Stimulated activated CD4-positive, alpha-beta T cell treated with anti-CD3 and anti-CD28 coated beads, Interleukin-1b, Interleukin-23, amount 100 ng/mL, for 24 hours (primary cell): ENCODE measurements at places on chromosomes 4 and X.

GRCh38 chr4:106314960-106315359 lies 1.0 kb downstream of the TBCK start:
- DNase-seq = no peak

- DNase-seq = no peak
Observed at GRCh38 chr4:73520821-73521220, 39.3 kb downstream of the AFM start.

DNA sequence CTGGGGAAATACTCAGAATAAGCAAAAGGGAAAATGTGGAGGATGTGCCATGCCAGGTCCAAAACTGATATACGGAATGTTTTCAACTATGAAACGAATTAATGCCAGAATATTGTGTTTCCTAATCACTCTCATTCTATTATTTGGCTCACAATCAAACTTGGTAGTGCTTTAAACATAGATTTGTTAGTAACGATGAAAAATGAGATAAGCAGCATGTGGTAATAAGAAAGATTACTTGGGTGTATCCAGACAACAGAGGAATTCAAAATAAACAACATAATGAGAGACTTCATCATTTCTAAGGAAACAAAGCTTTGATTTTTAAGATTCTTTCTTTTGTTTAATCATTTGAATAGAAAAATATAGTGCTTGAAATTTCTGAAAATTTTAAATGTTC lies 237.3 kb downstream of the TACR3 start:
- no peak for DNase-seq

GRCh38 chrX:115581759-115582615 lies 21.0 kb downstream of the PLS3 start:
- DNase-seq = no peak

DNA sequence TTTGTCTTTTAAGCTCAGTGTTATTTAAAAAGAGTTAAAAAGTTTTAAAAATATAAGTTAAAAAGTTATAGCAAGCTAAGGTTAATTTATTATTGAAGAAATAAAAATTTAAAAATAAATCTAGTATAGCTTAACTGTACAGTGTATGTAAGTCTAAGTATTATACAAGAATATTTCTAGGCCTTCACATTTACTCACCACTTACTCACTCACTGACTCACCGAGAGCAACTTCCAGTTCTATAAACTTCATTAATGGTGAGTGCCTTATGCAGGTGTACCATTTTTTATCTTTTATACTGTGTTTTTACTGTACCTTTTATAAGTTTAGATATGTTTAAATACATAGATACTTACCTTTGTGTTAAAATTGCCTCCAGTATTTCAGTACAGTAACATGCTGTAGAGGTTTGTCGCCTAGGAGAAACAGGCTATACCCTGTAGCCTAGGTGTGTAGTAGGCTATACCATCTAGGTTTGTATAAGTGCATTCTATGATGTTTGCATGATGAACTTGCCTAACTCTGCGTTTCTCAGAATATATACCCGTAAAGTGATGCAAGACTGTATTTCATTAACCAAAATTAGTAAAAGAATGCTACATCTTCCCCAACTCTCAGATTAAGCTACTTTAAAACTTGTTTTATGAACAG lies 202.9 kb downstream of the CFAP299 start:
- no peak for DNase-seq

GRCh38 chr4:102694791-102695190 lies 66.0 kb downstream of the MANBA start:
- no peak for DNase-seq

GRCh38 chr4:140137671-140138070 lies 16.3 kb downstream of the MAML3 start:
- no peak for DNase-seq

- no peak for DNase-seq
Observed at GRCh38 chr4:122894827-122895226, 27.6 kb downstream of the NUDT6 start.

- DNase-seq = no peak
Observed at GRCh38 chrX:23554304-23554703, 113.0 kb upstream of the PRDX4 start.

- no peak for DNase-seq
Observed at GRCh38 chr4:34512616-34513015, 1731.7 kb downstream of the ARAP2 start.

- DNase-seq = no peak
Observed at GRCh38 chr4:93983140-93983539, 154.6 kb downstream of the ATOH1 start.

DNA sequence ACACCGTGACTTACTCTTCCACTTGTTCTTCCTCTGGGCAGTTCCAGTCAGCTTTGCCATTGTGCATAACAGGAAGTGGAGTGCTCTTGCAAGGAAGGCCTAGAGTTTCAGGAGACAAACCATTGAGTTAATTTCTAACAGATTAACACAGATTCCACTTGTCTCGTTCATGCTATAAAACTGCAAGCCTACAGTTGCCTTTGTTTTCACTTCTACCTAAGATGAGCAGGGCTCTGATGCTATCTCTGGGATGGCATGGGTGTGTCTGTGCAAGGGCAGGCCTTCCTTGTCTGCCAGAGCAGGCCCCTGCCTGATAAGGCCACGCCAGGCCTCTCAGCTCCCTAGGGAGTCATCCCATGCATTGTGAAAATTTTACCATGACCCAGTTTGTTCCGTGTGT lies 67.7 kb upstream of the PGRMC2 start:
- DNase-seq = no peak

DNA sequence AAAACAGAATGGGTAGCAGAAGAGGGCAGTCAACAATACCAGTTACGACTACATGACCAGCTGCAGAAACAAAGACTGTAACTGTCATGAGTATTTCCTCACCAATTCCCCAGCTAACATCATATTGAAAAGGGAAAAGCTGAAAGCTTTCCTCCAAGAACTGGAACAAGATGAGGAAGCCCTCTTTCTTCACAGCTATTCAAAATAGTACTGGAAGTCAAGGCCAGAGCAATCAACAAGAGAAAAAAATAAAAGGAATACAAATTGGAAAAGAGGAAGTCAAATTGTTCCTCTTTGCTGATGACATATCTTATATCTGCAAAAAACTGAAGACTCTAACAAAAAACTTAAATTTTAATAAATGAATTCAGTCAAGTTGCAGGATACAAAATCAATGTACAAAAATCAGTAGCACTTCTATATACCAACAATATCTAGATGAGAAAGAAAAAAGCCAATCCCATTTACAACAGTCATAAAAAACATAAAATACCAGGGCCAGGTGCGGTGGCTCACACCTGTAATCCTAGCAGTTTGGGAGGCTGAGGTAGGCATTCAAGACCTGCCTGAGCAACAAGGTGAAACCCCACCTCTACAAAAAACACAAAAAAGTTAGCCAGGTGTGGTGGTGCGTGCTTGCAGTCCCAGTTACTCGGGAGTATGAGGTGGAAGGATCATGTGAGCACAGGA lies 125.4 kb downstream of the ATP8A1 start:
- DNase-seq = no peak

GRCh38 chr4:48193921-48194468 lies 59.9 kb upstream of the TXK start:
- DNase-seq = no peak

DNA sequence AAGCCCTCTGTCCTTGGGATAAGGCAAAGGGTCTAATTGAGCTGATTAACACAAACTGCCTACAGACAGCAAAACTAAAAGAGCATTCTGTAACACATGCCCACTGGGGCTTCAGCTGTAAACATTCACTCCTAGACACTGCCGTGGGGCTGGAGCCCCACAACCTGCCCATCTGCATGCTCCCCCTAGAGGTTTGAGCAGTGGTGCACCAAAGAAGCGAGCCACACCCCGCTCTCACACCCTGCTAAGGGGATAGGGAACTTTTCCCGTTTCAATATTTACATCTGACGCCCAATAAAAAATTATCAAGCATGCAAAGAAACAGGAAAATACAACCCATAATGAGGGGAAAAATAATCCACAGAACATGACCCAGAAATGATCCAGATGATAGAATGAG lies 46.9 kb upstream of the HSD17B10 start:
- DNase-seq = no peak

- no peak for DNase-seq
Observed at GRCh38 chr4:110787707-110788106, 164.8 kb upstream of the PITX2 start.

DNA sequence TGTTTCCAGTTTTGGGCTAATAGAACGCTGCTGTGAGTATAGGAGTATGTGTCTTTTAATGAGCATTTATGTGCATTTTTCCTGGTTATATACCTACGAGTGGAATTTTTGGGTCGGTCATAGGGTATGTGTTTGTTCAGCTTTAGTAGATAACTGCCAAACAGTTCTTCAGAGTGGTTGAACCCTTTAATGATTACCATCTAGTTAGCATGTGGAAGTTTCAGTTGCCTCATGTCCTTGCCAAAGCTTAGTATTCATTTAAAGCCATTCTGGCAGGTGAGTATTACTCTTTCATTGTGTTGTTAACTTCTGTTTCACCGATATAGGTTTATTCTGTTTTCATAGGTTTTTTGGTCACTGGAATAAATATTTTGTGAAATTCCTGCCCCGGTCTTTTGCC lies 229.1 kb downstream of the ARHGAP10 start:
- no peak for DNase-seq

DNA sequence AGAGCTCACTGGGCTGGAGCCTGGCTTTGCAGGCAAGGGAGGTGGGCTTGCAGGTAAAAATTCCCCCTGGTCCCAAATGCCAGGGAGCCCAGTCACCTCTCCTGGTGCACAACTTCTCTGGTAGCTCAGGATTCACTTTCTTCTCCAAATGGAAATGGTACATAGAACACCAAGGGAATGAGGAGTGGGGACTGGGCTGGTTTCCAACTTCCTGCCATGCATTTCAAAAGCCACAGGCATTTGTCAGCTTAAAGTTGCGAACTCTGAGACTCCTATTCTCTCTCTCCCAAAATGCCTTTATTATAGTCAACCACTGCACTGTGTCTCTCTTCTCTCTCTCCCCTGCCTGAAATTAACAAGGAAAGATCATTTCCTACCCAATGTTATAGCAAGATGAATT lies 177.3 kb downstream of the GRIA3 start:
- no peak for DNase-seq

- no peak for DNase-seq
Observed at GRCh38 chr4:8819473-8820177, 52.0 kb downstream of the HMX1 start.

DNA sequence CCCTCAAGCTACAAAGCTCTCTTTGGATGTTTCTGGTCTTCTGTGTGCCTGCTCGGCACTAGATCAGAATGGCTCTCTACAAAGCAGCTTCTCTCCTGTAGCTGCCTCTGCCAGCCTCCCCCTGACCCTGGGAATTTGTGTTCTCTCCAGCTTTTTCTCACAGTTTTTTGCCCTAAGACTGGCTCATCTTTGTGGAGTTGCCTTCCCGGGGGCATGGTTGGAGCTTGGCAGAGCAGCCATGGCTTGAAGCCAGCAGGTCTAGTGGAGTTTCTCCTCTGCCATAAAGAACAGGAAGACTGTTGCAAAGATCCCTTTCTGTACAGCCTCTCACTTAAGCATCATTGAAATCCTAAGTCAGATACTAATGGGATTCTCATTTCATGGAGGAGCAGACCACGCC lies 163.3 kb upstream of the MAMLD1 start:
- no peak for DNase-seq

- DNase-seq = no peak
Observed at GRCh38 chr4:1241936-1242505, 6.9 kb downstream of the CTBP1 start.

- no peak for DNase-seq
Observed at GRCh38 chr4:4613126-4613465, 71.2 kb upstream of the STX18 start.

GRCh38 chr4:4864940-4865704 lies 5.7 kb downstream of the MSX1 start:
- no peak for DNase-seq

- no peak for DNase-seq
Observed at GRCh38 chrX:17697191-17697590, 40.1 kb upstream of the SCML1 start.

- no peak for DNase-seq
Observed at GRCh38 chr4:110898290-110898689, 275.4 kb upstream of the PITX2 start.

DNA sequence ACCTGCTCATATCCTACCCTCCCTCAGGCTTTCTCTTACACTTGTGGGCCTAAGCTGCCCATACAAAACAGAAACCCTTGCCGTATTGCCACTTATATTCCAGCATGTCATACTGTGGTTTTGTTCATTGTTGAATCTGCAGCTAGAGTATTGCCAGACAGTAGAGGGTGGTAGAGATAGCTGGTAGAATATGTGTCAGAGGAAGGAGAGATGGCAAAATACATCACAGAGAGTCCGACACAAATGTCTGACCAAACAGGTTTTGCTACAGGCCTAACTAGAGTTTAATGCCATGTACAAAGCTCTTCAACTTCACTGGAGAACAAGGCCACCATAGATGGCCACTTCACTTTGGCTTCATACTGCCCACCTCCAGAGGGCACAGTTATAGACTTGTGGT lies 160.1 kb downstream of the EFHC2 start:
- no peak for DNase-seq

GRCh38 chr4:81136161-81136905 lies 78.7 kb downstream of the PRKG2 start:
- no peak for DNase-seq

DNA sequence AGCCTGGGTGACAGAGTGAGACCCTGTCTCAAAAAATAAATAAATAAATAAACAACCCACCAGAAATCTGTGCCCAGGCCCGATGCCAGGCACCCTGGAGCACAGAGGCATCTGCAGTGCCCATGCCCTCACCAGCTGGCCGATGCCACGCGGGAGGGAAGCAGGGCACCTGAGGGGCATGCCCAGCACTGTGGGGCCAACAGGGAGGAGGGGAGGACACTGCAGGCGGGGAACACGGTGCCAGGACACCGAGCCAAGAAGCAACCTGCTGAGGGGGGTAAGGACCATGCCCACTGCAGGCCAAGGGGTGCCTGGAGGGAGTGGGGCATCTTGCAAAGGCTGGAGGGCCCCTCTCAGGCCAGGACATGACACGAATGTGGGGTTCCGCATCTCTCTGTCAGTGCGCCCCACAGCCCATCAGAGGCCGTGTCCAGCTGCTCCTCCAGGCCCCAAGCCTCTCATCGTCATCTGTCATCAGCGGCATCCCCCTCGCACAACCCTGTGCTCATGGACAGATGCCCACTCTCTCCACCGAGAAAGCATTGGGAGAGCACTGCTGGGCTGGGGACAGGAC lies 13.3 kb upstream of the DUSP9 start:
- no peak for DNase-seq

DNA sequence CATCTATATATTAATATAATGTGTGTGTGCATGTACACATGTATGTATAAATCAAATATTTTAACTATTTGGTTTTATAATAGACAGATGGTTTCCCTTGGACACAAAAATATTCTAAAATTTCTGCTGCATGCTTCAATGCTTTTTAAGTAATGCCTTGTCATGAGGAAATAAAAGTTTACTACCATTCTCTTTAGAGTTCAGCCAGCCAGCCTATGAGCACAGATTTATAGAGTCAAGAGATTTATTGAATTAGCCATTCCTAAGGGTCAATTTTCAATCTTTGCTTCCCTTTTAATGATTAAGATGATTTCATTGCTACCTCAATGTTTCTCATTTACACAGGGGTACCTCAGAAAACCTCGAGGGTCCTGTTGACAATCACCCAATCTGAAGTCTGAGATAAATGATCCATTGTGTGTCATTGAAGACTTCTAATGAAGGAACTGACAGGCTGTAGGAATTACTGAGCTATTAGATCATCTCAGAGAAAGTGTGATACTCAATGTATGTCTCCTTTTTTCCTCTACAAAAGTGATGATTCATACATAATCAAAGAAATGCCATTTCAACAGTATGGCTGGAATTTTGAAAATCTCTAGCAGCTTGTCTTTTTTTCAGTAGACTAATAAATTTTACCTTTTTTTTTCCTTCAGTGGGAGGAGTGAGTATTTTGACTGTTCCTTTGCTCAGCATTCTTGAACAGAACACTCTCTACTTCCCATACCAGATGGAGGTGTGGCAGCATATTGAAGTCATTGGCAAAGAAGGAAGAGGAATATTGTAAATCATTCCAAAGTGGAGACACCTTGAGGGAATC lies 222.6 kb upstream of the PCDH18 start:
- no peak for DNase-seq
